OCI-LY7 (cell line): ENCODE measurements at places on chromosomes 6 and 20. TPM values are rescaled to one million over a fixed set of nuclear protein-coding genes. Genes with fewer than 3 reads are reported as not detected.

APMAP gene
- 24.3 and 28.0 TPM in 2 replicates for total RNA-seq

DZANK1 gene
- total RNA-seq = 18.0 and 18.6 TPM in 2 replicates

IFT52 gene
- 22.7 and 26.2 TPM in 2 replicates for total RNA-seq

MMS22L gene
- total RNA-seq = 62.3 and 66.1 TPM in 2 replicates

CPXM1 gene
- 0.15 TPM in 1 of 2 replicates, not detected in the other for total RNA-seq

ACSS2 gene
- 18.2 and 19.9 TPM in 2 replicates for total RNA-seq

CLPSL2 gene
- total RNA-seq = not detected in 2 replicates

RUNX2 gene
- 0.13 and 0.27 TPM in 2 replicates for total RNA-seq

DDO gene
- not detected in 2 replicates for total RNA-seq

PTK7 gene
- total RNA-seq = 12.0 and 13.0 TPM in 2 replicates

HLA-F gene
- 56.0 and 65.8 TPM in 2 replicates for total RNA-seq

ARMH2 gene
- total RNA-seq = not detected in 2 replicates

POU5F1 gene
- 0.86 and 1.4 TPM in 2 replicates for total RNA-seq
